ENCODE measurements at places on chromosomes 5 and 9.

- DNase-seq, result no peak
These were observed 362.9 kb downstream of the CCDC171 start for GRCh38 chr9:15915711-15916110.

GRCh38 chr9:129497005-129497812 is 123.7 kb downstream of the C9orf50 start:
- no peak for DNase-seq

- no peak for DNase-seq
These were observed 1.9 kb upstream of the GM2A start for GRCh38 chr5:151251001-151251551.

GRCh38 chr5:113612060-113612496 is 98.6 kb downstream of the YTHDC2 start:
- DNase-seq, result no peak

- DNase-seq, result no peak
These were observed 584 bp downstream of the USP20 start for GRCh38 chr9:129835860-129836223.

DNA sequence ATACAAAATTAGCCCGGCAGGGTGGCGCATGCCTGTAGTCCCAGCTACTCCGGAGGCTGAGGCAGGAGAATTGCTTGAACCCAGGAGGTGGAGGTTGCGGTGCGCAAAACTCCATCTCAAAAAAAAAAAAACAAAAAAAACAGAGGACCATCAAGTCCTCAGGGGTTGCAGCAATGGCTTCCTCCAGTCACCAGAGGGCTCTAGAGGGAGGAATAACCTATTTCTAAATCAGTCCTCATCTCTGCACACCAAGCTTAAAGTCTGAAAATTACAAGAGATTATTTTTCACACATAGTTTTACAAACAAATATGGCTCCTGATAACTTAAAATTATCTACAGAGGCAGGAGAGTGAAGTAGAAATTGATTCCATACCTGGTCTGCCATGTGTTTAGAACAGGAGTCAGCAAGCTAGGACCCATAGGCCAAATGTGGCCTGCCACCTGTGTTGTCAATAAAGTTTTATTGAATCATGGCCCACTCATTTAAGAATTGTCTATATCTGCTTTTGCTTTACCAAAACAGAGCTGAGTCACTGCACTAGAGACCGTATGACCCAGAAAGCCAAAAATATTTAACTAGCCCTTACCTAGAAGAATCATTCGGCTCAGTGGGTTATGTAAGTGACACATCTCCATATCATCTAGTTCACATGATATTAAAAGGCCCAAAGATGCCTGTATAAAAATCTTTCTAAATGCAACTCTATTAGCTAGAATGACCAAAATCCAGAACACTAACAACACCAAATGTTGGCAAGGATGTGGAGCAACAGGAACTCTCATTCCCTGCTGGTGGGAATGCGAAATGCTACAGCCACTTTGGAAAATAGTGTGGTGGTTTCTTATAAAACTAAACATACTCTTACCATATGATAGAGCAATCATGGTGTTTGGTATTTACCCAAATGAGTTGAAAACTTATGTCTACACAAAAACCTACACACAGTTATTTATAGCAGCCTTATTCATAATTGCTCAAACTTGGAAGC is 207.7 kb downstream of the FRMD3 start:
- DNase-seq, result no peak

DNA sequence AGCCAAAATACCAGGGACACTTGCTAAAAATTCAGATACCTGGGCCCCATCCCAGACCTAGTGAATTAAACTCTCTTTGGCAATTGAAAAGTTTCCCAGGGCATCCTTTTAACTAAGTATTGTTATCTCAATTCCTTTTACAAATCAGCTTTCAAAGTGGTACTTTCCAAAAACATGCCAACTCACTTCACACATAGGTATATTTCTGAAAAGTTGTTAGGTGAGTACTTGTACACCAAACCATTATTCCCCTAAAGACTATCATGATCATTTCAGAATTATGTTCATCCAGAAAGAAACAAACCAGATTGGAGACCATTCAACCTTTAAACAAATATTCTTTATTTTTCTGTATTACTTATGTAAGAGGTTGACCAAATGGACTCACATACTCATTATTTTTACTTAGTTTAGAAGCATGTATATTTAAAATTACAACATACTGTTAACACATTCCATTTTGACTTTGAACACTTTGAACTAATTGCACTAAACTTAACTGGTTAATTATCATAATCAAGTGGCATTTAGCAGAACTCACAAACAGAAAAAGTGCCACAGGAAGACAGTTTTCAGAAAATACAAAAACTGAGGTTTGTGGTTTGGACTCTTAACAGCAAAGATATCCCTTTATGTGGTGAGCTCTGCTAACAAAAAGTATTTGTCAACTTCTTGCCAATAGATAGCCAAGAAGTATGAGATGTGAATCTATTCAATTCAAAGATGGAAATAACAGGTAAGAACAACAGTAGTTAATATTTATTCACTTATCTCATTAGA is 40.7 kb downstream of the KIAA0825 start:
- DNase-seq, result no peak

Data from mesothelial cell of epicardium (in vitro differentiated cells).